ENCODE measurements at places on chromosomes 1 and 21.

GRCh38 chr1:77349275-77349674, 67.5 kb downstream of the AK5 start:
- ATAC-seq = no peak

- ATAC-seq = peak; percentile 94
Measured at GRCh38 chr1:183590244-183591191, at the start of gene NCF2. Gene NCF2, minus strand, starts transcription at chr1:183590459. Its CDS starts 130 bp downstream, at chr1:183590329.

GRCh38 chr1:204414016-204414415, 2.4 kb upstream of the PPP1R15B start:
- ATAC-seq = no peak

GRCh38 chr1:75310067-75310466, 175.9 kb downstream of the LHX8 start:
- no peak for ATAC-seq

- ATAC-seq = no peak
Measured at GRCh38 chr1:200369131-200369530, 40.7 kb downstream of the ZNF281 start.

- ATAC-seq = no peak
Measured at GRCh38 chr1:244162786-244163530, 111.9 kb downstream of the ZBTB18 start.

- ATAC-seq = no peak
Measured at GRCh38 chr1:43584204-43584603, 53.5 kb downstream of the PTPRF start.

- ATAC-seq = no peak
Measured at GRCh38 chr1:240385985-240386978, 225.7 kb downstream of the GREM2 start.

DNA sequence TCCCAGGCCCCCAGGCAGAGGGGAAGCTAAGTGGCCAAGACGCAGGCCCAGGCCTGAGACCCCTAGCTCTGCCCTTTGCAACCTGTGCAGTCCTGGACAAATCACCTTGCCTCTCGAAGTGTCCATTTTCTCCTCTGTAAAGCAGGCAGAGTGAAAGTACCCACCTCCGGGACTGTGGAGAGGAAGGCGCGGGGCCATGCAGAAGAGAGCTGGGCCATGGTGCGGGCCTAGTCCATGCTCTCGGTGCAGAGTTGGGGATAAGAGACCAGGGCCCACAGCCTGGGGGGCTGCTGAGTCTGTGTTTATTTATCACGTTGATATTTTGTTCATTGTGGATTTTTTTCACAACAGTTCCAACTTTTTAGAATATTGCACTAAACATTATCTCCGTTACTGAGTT, 160.2 kb upstream of the VAMP3 start:
- no peak for ATAC-seq

- ATAC-seq = no peak
Measured at GRCh38 chr1:20896826-20897225, 109.7 kb upstream of the HP1BP3 start.
